ENCODE measurements at places on chromosomes 2 and 18.

DNA sequence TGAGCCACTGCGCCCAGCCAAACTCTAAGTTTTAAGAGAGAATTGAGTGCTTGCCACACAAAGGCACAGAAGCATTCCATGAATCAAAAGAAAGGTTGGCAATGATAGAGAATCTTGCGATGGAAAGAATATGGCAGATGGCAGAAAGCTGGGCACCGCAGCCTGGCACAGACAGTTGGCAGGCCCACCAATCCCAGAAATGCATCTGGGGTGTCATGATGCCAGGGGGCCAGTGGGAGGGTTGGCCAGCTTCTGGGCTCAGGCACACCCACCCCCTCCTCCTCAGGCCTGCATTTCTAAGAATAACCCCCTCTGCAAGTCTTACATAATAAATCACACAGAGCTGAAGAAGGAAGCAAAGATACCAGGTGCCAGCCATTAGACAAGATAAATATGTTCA, 19.6 kb downstream of the ZNF2 start:
- no peak for DNase-seq

DNA sequence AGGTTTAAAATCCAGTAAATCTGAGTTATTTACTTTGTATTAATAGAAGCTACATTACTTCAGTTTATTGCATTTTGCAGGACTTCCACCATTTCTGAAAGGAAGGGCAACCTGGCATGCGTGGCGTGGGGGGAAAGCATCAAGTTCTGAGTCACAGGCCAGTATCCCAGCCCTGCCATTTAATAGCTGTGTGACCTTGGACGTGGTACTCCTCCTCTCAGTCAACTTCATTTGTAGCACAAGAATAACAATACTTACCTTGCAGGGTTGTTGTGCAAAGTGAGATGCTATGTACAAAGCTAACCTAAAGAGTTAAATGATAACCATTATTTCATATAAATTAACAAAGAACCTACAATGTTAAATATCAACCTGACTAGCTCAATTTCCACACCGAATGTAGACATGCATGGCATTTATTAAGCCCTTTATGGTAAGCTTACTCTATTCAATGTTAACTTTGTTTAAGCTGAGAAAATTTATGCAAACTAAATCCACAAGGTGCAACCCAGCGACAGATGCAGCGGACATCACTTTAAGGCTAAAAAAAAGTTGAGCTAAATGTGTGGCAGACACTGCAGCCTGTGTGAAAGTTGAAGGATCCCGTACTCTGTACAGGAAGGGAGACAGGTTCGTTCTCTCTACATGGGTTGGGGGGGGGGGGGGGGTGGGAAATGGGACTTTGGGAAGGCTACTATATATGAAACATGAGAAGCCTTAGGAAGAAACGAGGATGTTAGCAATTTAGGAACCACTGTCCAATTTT, 17.2 kb upstream of the STPG4 start:
- no peak for DNase-seq

DNA sequence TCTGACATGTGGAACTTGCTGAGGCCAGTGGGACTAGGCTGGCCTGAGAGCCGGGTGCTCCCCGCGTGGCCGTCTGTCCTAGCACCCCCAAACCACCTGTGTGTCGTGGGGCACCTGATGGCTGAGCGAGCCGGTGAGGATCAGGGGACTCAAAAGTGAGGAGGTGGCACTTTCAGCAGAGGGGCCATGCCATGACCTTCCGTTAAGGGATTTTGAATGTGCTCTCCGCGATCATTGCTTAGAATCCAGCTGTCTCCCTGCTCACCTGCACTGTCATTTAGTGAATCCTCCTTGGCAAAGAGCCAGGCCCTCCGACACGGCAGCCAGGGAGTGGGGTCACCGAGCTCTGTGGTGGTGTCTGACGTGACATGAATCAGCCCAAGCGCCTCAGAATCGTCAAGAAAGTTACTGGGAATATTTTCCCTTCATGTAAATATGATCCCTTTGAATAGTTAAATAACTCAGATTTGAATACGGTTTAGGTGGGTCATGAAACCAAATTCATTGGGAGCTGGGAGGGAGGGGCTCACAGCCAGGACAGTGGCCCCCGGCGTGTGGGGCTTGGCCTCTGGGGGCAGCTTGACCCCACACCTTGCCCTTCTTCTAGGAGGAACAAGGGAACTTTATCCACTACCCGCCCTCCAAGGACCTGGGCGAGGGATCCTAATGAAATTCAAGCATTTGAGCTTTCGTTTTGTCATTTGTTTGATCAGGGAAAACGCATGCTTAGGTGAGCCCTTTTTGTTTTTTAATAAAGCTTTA, 9.5 kb downstream of the NFATC1 start:
- no peak for DNase-seq

GRCh38 chr18:58527285-58527951, 101.5 kb downstream of the ALPK2 start:
- DNase-seq = no peak

DNA sequence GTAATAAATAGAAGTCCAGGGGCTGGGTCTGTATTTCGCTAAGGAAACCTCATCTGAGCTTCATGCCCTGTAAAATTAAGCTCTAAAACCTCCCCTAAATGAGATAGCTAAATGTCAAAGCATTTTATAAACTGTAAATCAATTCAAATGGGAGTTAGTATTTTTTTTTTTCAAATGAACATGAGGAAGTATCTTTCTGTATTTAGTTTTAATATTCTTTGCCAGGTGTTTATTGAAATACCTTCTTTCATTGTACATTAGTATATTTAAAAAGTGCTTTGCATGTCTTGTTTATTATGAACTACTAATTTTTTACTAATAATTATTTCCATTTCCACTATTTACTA, 47.7 kb downstream of the ATIC start:
- DNase-seq = no peak

DNA sequence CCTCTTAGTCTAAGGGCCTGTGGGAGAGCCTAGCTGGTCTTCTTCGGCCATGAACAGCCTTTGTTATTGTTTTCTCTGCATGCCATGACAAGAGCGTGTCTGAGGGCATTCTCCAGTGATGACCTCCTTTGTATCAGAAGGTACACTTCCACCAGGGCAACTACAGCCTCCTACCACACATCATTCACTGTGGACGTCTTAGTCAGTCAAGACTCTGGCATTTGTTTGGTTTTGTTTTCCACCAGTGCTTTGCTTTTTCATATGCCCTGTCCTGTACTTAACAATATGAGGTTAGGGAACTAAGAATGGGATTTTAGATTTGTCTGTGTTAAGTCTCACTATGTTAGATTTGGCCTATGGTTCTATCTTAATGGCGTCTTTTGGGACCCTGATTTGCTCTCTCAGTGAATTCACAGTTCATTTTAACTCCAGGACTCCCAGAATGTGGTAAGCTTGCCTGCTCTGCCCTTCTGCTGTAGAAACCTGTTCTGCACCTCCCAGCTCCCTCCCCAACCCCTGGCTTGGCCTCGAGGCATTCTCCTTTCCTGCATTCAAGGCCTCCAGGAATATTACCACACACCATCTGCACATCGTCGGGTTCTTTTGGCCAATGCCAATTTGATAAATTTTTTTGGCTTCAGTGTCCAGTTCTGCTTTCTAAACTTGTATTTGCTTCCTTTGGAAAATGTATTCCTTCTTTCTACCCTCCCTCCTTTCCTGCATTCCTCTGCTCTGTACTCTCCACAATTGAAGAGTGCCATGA, 42.8 kb upstream of the IL1R1 start:
- DNase-seq = no peak

DNA sequence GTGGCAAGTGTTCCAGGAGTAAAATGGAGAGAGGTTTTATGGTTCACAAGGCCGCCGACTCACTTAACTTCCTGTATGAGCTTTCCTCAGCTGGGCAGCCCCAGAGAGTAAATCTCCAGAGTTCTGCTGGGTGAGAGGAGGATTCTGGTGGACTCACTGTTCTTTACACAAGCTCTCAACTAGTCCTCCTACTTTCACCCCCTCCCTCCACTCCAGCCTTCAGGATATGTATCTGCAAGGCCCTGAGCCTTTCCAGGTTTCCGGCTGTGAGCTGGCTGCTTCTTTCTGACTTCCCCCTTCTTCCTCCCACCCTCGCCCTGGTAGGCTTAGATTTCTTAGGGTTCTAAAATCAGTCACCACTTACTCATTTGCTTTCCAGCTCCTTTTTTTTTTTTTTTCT, 34.0 kb downstream of the EML6 start:
- DNase-seq = peak; percentile 2
